ENCODE measurements at places on chromosomes 1 and 21.

GRCh38 chr1:33322870-33323585, 2.1 kb upstream of the A3GALT2 start:
- DNase-seq = no peak

DNA sequence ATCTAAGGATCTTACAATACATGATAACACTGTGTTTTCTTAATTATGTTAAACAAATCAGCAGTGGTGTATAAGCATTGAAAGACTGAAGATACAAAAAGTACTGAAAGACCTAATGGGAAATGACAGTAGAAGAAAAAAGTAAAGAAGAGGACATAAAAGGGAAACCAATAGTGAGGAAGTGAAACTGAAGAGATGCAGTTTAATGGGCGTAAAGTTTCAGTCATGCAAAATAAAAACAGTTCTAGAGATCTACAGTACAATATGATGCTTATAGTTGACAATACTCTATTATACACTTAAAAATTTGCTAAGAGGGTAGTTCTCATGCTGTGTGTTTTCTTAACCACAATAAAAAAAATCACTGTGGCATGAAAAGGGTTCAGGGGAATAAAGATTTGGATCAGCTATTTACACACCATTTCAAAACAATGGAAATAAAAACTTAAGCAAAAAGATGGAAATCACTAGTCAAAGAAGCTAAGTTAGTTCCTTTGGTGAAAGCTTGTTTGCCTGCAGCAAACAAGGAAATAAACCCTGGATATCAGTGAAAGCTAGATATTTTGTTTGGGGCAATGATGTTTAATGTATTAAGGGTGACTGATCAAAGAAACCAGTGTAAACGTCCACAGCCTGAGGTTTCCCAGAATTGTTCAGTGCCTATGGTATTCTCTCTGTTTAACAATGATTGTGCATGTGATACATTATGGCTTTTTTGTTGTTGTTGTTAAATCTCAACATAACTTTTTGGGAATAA, 1160.8 kb upstream of the ADGRL2 start:
- DNase-seq = no peak

- DNase-seq = no peak
Measured at GRCh38 chr1:91798241-91798648, 87.7 kb downstream of the TGFBR3 start.

- DNase-seq = no peak
Measured at GRCh38 chr1:205677167-205677566, 3.1 kb downstream of the SLC45A3 start.

GRCh38 chr1:53148123-53148522, 5.7 kb upstream of the SLC1A7 start:
- no peak for DNase-seq

DNA sequence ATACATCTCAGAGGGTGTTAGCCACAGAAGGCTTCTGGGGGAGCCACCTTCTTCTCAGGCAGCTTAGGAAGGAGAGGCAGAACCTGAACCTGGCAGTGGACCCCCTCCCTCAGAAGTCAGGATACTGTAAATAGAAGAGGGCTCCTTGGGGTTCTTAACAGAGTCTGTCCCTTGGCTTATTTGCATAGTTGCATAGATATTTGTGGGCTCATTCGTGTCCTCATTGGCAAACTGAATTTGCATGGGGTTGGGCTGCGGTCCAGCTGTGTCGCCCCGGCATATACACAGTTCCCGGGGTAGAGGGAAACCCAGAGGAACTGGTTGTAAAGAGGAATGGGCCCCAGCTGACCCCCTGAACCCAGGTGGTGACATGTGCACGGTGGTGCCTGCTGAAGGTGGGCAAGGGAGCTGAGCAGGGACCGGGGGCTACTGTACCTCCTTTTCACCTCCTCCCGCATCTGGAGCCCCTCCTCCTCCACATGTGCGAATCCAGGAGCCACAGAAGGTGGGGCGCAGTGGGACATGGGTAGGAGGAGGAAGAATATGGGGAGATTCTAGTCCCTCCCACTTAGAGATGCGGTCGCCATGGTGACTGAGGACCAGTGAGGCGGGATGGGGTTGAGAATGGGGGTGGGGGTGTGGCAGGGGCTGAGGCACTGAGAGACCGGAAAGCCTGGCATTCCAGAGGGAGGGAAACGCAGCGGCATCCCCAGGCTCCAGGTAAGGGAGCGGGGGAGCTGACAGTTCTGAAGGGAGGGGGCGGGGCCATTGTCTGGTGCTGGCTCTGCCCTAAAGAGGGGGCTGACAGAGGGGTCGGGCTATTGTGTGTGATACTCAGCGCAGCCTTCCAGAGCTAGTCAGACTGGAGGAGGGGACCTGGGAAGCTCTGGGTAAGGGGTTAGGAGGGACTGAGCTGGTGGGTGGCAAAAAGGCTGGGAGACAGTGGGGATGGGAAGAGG, 3.7 kb upstream of the SEMA4A start:
- DNase-seq = no peak

- DNase-seq = no peak
Measured at GRCh38 chr1:223000632-223001031, 142.4 kb downstream of the TLR5 start.

DNA sequence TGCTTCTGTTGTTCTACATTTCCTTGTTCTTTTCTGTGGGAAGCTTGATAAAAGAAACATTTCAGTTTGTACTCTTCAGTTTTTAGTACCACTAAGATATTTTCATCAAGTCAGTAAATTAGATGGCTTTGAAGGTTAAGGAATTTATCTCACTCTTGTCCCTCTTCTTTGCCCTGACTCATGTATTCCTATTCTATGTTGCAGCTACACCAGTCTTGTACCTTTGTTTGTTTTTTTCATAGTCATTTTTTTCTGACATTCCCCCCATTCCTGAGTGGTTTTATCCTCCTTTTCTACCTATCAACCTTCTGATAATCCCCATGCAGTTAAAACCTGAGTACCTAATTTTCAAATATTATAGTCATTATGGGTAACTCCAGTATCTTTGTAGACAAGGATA, 65.4 kb downstream of the MAST2 start:
- no peak for DNase-seq

GRCh38 chr21:43312751-43313169, 114.2 kb downstream of the SIK1 start:
- no peak for DNase-seq

- no peak for DNase-seq
Measured at GRCh38 chr1:168224991-168225390, 813 bp upstream of the SFT2D2 start.

DNA sequence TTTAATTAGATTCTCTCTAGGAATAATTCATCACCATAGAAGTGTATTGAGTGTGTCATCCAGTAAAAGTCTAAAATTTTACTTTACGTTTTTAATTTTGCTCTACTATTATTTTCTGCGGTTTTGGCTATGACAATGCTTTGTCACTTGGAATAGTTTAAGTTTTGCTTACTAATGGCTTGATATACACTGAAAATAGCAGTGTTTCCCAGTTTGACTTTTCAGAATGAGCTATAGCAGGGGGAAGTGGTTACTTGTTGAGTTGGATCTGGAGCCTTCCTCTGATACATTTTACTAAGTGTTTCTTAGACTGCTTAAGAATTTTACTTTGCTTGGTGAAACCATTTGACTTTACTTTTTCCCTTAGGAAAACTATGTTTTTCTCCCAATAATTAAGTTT, 5.0 kb downstream of the DNAJC16 start:
- DNase-seq = no peak

DNA sequence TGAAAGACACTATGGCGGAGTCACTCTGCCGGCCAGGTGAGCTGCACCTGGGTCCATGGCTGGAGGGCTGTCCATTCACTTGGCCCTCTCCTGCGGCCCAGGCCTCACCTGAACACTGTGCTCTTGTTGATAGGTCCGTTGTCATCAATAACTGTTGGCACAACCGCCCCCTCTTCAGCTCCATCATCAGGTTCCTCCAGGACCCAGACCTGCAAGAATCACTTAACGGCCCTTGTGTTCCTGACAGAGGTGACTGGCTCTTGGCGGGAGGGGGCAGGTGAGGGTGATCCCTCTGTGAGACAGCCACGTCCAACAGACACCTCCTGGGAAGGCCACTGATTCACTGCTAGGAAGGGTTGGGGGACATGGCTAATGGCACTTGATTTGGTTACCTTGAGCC, 54.9 kb downstream of the INAVA start:
- DNase-seq = no peak

DNA sequence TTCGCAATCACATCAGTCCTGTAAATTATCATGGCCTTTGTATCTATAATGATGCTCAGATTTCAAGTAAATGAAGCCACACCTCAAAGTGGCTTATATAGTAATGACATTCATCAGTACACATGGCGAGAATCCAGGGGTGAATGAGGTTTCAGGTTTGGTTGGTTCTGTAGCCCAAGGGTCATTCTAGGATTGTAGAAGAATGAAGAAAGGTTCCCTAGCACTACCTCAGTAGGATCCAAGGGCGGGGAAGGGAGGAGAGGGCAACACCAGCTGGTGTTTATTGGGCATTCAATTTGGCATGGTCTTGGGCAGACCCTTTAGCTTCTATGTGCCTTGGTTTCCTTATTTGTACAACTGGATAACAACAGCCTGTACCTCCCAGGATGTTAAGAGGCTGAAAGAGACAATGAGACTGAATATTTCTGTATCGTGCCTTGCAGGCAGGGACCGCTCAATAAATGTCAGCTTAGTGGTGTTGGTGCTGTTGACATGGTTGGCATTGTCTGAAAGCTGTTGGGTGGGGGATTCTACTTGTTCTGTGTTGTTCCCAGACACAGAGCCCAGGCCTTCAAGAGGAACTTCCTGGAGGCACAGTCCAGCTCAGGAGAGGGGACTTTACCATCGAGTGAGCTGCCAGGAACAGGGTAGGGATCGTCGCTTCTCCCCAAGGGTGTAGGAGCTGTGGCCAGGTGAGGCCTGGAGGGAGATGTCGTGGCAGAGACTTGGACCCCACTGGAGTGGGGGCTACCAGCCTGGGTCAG, 388.2 kb downstream of the PTPRU start:
- DNase-seq = no peak

GRCh38 chr1:38898653-38899230, 17.4 kb upstream of the GJA9 start:
- DNase-seq = no peak

DNA sequence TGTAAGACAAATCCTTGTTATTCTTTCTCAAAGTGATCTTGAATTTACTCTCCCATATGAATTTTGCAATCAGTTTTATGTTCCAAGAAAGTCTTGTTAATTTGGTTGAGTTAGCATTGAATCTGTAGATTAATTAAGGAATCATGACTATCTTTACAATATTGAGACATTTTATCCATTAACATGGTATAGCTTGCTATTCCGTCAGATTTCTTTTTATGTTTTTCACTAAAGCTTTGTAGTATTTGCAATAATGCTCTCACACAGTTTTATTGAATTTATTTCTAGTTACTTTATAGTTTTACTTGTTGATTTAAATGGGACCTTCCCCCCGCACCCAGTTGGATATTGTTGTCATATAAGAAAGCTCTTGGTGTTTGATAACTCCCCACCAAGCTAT, 5.8 kb upstream of the EDARADD start:
- DNase-seq = no peak

DNA sequence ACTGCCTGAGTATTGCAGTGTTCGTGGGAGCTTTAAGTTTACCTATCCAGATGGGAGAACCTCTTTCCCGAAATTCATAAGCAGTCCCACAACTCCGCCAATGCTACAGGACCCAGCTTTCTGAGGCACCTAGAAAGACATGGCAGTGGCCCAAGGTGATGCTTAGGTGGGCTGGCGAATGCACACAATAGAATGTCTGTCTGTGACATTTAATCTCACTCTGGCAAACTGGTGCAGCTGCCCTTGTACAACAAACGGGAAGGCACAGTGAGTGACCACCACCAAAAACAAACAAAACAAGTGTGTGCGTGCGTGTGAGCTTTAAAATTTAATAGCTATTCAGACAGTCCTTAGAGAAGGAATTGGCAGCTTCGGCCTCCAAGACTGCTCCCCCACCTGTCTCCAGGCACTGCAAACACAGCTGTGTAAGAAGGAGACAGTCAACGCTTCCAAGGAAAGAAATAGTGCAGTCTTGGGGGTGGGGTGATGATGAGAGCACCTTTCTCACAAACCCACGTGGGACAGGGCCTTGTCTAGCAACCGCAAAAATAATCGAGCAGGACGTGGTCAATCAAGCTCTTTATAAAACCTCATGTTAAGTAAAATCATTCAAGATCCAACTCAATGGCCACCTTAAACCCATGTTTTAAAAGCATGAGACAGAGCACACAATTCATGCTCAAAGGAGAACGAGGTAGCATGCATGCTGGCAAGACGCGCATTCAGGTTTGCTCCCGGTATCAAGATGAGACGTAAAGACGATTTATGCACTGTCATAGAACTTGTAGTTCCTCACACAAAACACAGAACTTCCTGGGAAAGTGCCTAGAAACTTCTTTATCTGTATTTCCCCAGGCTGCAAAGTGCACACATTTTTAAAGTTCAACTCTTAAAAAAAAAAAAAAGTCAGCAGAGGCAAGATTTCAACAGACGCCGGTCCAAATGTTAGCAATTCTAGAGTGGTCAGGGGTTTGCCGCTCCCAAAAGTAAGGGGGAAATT, 84.1 kb downstream of the TM2D1 start:
- no peak for DNase-seq

DNA sequence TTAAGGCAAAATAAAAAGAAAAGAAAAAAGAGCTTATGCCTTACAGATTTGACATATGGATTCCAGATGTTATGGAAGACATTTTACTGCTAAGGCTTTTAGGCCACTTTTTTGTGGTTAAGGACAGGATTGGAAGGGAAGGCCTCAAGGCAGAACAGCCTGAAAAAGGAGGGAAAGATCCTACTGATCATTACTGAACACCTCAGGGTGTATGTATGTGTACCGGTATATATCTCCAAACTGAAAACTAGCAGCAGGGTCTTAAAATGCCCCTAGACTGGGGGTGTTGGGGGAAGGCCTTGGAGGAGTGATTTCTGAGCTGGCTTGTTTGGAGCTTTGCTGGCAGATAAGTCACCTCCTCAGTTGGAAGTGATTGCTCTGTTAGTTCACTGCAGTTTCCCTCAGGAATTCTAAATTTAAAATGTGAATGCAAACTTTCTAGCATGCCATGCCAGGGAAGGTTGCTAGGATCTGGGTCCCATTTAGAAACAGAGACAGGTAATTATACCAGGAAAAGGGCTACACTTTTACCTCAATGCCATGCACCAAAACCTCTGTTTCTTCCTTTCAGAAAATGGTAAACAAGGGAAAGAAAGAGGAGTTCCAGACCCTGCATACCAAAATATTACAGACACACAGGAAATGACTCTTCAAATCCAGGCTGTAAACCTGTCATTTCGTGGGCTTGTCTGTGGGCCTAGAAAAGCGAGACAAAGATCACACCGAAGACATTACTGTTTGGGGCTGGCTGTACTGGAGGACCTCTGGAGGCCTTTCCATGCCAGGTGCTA, 15.0 kb downstream of the C1orf52 start:
- no peak for DNase-seq

- DNase-seq = peak; percentile 56
Measured at GRCh38 chr1:55869065-55869464, 653.9 kb upstream of the USP24 start.

GRCh38 chr1:212260557-212261355, 24.5 kb upstream of the PPP2R5A start:
- no peak for DNase-seq

Measured in right lung (tissue), 10 donors.